ENCODE measurements at places on chromosomes 2 and 18.

DNA sequence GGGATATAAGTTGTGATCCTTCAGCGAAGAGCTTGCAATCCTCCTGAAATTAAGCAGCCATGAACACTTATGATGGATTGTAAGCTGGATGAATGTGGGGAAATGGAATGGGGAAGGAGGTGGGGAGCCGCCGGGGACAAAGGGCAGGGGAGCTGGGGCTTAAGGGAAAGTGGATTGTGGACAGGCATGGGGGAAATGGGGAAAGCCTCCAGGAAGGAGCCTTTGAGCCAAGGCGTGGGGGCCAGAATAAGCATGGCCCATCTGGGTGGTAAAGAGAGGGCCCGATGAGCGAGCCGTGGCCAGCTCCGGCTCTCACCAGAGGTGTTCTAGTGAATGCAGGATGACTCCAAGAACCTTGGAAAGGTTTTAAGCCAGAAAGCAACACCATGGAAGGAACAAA is 124.0 kb downstream of the SMAD7 start:
- DNase-seq = no peak

GRCh38 chr2:76731157-76731556 is 791.0 kb downstream of the LRRTM4 start:
- no peak for DNase-seq

DNA sequence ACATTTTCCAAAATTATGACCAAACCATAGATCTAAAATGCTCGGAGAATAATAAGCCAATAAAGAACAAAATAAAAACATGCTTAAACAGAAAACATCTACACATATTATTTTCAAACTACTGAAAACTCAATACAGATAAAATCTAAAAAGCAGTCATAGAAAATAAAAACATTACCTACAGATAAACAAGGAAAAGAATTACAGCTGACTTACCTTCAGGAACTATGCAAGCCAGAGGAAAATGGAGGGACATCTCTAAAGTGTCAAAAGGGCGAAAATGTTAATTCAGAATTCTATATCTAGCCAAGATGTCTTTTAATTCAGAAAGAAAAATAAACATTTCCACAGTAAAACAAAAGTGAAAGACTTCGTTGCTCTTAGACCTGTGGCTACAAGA is 112.9 kb upstream of the GYPC start:
- peak; percentile 3 for DNase-seq

DNA sequence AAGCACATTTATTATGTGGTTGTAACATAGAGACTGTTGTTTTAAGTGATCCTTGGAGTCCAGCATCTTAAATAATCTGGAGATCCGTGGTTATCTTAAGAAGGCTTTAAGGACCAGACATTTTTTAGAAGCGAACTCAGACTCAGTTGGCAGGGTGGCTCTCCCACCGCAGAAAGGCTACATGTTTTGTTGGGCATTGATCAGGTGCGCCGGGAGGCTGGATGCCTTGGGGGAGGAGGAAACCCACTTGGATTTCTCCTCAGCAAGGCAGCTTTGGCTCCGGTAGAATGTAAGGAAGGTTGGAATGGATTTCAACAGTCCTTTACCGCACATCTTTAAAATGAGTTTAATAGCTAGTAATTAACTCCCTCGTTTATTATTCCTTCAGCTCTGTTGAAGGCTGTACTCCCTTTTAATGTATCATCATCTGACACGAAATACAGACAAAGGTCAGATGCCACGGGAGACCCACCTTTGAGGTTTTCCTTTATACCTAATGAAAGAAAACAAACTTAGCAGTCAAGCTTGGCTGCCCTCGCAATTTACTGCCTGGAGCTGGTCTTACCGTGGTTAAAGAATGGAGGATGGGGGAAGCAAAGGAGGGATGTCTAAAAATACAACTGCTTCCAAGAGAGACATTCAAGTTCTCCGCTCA is 1.2 kb downstream of the TMEM200C start:
- no peak for DNase-seq

- DNase-seq = no peak
Measured at GRCh38 chr2:6103949-6104348, 411.8 kb downstream of the SOX11 start.

All from iris pigment epithelial cell (primary cell).